Inflammatory macrophage treated with lipopolysaccharide for 4 hours (primary cell): ENCODE measurements at places on chromosomes 3 and 15.
A peak's percentile ranks its signal among the peaks of the same experiment; 100 is the strongest.

DNA sequence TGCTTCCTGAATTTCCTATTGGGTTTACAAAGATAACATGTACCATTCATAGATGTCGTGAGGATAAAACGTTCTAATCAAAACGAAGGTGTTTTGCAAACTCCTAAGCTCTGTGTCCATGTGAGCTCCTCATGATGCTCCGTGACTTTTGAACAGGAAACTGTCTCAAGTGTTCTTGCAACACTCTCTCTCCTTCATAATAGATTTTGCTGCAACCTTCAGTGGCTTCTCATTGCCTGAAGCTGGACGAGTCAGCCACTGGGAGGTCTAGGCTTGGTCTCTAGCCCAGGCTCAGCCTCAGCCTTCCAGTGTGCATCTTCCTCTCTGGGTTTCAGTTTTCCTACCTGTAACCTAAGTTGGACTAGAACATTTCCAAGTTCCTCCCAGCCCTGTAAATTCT lies 18.7 kb upstream of the BCL2A1 start:
- peak; percentile 97 for DNase-seq

- no peak for DNase-seq
These were observed 11.3 kb downstream of the PDIA5 start for GRCh38 chr3:123078101-123078500.

DNA sequence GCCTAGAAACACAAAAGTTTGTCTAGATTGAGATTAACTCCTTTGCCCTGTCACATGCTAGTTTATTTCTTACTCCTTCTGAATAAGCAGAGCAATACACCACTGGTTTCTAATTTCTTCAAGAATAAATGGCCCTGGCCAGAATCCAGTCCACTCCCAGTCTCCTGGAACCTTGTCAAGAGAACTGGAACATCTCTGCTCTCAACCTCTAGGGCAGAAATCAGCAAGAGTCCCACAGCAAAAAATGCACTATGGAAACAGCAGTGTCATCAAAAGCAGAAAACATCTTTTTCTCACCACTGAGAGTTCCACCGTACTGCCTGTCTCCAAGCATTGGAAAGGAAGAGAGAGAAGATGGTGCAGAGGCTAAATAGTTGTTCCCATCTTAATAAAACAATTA lies 35.9 kb upstream of the PPP2R3A start:
- no peak for DNase-seq

GRCh38 chr3:108485146-108485545 lies 25.2 kb downstream of the MYH15 start:
- no peak for DNase-seq

GRCh38 chr3:25849641-25850385 lies 59.9 kb downstream of the OXSM start:
- DNase-seq, result no peak

GRCh38 chr3:110165370-110165743 lies 828.0 kb upstream of the DPPA4 start:
- DNase-seq, result no peak

DNA sequence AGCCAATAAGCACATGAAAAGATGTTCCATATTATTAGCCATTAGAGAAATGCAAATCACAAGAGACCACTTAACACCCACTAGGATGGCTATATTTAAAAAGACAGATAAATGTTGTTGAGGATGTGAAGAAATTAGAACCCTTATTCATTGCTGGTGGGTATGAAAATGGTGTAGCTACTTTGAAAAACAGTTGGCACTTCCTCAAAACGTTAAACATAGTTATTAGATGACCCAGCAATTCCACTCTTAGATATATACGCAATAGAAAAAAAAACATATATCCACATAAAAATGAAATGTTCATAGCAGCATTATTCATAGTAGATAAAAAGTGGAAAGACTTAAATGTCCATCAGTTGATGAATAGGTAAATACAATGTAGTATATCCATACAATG lies 47.1 kb upstream of the TERB2 start:
- DNase-seq, result no peak

GRCh38 chr15:95988574-95988887 lies 342.0 kb upstream of the NR2F2 start:
- DNase-seq, result no peak

GRCh38 chr3:161403251-161403650 lies 31.9 kb upstream of the SPTSSB start:
- no peak for DNase-seq

GRCh38 chr3:17320266-17320665 lies 422.2 kb downstream of the TBC1D5 start:
- no peak for DNase-seq

DNA sequence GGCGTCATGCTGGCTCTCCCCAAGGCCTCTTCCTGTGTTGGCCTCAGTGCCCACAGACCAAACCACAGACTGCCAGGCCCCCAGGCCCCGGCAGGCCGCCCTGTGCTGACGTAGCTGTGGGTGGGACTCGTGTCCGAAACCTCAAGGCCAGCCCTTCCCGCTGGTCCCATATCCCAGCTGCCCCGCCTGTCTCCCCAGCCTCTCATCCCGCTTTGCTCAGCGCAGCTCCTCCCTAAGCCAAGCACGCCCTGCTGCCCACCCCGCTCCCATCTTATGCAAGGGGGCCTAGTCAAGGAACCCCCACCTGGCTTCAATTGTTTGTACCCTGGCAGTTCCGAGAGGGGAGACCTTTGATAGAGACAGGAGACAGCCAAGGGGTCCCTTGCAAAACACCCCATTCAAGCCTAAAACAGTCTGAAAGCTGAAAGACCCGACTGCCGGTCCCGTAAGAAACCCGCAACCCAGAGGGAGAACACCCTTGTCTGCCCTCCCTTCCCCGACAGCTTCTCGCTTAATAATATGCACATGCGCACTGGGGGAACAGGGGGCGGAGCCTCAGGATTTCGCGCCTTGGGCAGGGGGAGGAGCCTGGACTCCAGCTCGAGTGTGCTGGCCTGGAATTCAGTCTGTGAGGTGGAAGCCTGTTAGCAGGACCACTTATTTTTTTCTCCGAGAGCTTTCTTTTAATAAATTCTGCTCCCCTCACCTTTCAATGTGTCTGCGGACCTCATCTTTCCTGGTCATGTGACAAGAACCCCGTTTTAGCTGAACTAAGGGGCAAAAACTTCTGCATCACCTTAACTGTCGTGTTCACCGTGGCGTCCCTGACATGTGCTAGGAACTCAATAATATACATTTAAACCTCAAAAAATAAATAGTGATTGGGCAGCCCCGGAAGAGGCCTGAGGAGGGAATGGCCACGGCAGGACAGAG lies 17.2 kb downstream of the TNFAIP8L3 start:
- DNase-seq, result peak; percentile 77

DNA sequence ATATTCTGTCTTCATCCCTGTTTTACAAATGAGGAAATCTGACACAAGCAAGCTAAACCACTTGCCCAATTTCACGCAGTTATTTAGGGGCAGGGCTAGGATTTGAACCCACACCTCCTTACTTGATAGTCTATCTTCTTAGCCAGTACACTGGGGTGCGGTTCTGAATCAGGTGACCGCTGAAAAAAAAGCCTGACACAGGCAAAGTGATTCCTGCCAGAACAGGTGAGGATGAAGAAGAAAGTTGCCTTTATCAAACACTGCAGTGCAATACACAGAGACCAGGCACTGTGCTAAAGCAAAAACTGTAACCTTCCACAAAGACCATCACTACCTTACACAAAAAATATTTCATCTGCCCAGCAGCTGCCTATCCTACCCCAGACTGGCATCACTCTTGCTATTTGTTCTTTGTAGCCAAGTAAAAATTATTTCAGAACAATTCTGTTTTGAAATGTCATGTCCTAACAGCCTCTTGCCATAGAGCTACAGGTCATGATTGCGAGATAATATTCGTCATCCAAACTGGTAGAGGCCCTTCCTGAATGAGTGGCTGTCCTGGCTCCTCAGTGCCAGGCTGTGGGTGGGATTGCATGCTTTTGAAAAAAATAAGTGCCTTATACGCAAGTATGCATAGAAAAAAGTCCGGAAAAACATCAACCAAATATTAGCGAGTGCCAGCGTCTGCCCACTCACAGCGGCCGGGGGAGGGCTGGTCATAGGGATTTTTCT lies 142.3 kb upstream of the TPM1 start:
- peak; percentile 32 for DNase-seq

- DNase-seq, result no peak
These were observed 84.3 kb downstream of the FBLN2 start for GRCh38 chr3:13633176-13633575.

DNA sequence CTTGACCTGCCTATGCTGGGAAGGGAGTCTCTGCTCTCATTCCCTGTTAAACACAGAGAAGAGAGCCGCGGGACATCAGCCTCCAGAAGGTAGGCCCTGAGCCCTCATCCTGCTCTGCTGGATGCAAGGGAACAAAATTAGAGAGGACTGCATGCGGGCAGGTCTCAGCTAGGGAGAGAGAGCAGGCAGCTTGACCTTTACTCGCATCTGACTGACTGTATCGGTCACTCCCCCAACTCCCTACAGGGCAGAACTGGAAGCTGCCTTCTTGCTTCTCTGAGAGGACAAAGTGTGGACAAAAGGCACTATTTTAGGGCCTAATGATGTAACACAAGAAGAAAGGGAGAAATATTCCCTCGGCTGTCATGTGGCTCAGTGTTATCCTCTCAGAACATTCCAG lies 38.7 kb upstream of the ATOSA start:
- DNase-seq, result no peak

GRCh38 chr3:101128001-101128400 lies 134.8 kb upstream of the ABI3BP start:
- DNase-seq, result no peak

DNA sequence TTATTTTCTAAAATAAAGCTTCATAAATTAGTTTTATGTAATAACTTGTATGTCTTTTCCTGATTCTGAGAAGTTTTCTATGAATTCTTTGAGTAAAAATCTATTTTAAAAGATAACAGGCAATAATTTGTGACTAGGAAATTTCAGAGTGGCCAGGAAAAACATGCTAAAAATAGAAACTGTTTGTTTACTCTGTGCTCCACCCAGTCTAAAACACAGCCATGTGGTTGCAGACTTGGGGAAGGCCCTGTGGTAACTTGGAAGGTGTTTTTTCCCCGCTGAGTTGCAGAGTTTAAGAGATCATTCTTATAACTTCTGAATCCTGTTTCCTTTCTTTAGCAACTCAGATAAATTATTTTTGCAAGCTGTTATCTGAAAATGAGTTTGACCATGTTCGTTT lies 21.9 kb downstream of the PLCL2 start:
- DNase-seq, result peak; percentile 37

DNA sequence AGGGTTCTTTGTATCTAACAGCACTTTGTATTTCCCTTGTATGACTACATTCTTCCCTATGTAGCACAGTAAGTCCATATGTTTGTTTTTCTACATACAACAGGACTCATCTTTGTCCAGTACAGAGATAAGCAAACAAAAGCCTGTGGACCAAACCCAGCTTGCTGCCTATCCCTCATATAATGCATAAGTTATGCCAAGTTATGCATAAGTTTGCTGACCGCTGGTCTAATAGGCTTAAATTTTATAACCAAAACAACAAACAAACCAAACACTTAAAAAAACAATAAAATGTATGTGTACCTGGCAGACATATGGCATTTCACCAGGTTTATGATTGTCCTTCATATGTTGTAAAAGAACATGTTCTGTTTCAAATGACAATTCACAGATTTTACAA lies 56.0 kb downstream of the ZNF280D start:
- DNase-seq, result no peak

DNA sequence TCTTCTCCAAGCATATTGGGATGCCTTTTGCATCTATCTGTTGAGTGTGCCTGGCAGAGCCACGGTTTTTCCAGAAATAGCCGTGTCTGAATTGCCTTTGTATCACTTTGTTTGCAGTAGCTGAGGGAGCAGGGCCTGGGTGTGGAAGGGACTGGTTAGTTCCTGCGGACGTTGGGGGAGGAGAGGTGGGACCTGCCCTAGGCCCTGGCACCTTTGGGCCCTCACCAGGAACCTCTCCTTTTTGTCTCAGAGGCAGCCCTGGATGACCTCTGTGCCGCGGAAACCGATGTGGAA lies 18.6 kb downstream of the ATRIP start:
- DNase-seq, result no peak

- no peak for DNase-seq
These were observed 434.0 kb downstream of the NR2F2 start for GRCh38 chr15:96764501-96764900.

GRCh38 chr15:41661078-41661517 lies 893 bp downstream of the MGA start:
- DNase-seq, result no peak

GRCh38 chr3:112090887-112091586 lies 4.8 kb downstream of the C3orf52 start:
- no peak for DNase-seq

- no peak for DNase-seq
These were observed 19.9 kb downstream of the DNASE1L3 start for GRCh38 chr3:58190882-58191281.

DNA sequence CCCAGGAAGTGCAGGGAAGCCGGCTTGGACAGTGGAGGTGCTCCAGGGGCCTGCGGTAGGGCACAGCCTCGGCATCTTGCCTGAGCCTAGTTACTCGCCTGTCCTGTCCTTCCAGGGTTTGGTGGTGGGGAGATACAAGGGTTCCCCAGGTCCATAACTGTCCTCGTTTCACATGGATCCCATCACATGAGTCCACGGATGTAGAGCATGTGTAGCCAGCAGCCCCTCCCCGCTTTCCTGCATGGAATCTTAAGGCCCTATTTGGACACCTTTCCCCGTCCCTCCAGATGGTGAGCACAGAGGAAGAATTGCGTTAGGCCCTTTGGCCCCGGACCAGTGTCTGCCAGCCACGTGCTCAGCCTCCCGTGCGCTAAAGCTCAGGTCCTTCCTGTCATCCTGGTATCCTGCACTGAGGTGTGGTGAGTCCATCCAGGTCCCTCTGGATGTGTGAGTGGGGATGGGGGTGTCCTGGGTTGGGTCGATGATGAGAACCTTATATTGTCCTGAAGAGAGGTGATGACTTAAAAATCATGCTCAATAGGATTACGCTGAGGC lies 230.4 kb downstream of the SNRPN start:
- no peak for DNase-seq

DNA sequence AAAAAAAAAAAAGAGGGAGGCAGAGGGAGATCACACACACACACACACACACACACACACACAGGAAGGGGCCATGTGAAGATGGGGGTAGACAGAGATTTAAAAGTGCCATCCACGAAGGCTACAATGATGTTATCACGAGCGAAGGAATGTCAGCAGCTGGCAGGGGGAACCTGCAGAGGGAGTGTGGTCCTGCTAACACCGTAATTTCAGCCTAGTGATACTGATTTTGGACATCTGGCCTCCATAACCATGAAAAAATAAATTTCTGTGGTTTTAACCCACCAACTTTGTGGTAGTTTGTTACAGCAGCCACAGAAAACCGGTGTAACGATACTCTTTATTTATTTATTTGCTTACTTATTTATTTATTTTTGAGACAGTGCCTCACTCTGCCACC lies 76.0 kb downstream of the TMCO5A start:
- DNase-seq, result no peak

- no peak for DNase-seq
These were observed 5.0 kb upstream of the FOXB1 start for GRCh38 chr15:59998950-59999611.

GRCh38 chr3:69385123-69385722 lies 665 bp downstream of the FRMD4B start:
- DNase-seq, result no peak

GRCh38 chr3:134552784-134553183 lies 66.9 kb downstream of the CEP63 start:
- peak; percentile 25 for DNase-seq

- DNase-seq, result no peak
These were observed 202.4 kb upstream of the ICE2 start for GRCh38 chr15:60681353-60681752.

GRCh38 chr3:45088543-45089358 lies 57.4 kb downstream of the CDCP1 start:
- DNase-seq, result no peak
